Renal cortex interstitium (tissue), 15 donors: ENCODE measurements at places on chromosomes 5 and 9. TPM values are rescaled to one million over a fixed set of nuclear protein-coding genes. Genes with fewer than 3 reads are reported as not detected.

DNA sequence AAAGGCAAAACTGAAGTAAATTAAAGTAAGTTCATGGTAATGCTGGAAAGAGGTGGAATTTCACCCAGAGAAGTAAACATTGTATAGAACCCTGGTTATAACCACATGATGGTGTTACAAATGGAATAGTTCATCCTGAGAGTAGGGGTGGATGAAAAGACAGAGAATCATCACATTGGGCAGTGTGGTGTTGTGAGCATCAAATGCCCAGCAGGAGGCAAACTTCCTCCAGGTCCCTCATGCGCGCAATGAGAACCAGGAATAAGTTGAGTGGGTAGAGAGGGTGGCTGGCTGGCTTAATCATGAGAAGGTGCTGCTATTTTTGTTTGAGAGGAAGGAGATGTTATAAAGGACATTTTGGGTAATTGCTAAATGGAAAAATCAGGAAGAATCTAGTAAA is 163.3 kb upstream of the HMHB1 start:
- no peak for DNase-seq

DNA sequence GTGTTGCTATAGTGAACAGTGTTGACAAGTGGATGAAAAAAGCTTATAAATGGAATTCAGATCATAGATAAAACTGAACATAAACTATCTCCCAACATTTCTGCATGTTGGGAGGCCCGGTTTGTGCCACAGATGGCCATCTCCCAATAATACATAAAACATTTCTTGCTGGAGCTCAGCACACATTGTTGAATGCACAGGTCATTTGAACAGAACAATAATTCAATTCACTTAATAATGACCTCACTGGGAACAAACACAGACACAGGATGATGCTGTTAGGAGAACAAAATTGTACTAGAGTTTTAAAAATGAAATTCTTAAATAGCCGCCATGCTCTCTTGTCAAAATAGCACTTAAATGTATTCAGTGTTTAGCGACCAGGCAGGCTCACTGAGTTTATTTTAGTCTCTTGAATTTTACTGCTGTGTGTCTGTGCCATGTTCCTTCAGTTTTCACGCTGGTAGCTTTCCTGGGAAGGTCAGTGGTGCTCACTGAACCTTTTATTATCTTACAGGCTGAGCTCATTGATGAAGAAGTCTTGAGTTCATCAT is 85.0 kb upstream of the SSBP2 start:
- DNase-seq, result no peak

- no peak for DNase-seq
Measured at GRCh38 chr5:15748266-15748665, 248.3 kb downstream of the FBXL7 start.

DNA sequence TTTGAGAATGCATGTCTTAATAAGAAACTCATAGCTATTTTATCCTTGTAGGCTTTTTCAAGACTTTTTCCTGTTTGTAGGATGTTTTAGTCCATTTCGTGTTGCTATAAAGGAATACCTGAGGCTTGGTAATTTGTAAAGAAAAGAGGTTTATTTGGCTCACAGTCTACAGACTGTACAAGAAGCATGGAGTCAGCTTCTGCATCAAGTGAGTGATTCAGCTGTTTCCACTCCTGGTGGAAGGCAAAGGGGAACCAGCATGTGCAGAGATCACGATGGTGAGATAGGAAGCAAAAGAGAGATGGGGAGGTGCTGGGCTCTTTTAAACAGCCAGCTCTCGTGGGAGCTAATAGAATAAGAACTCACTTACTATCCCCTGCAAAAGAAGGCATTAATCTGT is 177.3 kb downstream of the ALDH1A1 start:
- no peak for DNase-seq

- DNase-seq, result no peak
Measured at GRCh38 chr5:73968729-73969128, 342.7 kb downstream of the ARHGEF28 start.

DNA sequence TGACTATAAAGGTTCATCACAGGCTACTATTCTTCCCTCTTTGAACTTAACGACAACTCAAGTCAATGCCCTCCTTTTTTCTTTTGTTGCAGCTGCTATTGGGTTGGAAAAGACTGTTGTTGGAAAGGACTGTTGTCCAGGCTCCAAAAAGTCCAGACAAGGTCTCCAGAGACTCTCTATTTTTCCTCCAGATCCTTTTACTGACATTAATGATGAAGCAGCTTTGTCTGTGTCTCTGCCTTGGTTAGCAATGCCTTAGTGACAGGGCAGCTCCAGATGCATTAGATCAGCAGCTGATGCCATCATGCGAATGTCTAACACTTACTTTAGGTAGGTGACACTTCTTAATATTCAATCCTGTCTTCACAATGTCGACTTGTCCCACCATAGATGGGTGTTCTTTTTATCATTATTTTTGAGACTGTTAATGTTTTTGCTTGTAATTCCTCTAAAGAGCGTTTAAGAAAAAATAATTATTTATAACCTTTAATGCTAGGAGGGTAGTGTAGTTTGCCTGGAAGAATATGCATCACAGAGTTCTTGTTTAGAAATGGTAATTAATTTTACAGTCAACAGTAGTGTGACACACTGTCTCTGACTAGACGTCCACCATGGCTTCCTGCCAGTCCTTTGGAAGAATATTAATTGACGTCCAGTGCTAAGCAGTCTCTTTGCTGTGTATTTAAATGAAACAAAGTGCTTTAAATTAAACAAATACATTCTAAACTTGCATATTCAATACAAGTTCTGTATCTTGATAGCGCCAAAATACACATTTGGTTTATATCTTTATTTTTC is 492.2 kb downstream of the NR2F1-AS1 start:
- peak; percentile 34 for DNase-seq

DNA sequence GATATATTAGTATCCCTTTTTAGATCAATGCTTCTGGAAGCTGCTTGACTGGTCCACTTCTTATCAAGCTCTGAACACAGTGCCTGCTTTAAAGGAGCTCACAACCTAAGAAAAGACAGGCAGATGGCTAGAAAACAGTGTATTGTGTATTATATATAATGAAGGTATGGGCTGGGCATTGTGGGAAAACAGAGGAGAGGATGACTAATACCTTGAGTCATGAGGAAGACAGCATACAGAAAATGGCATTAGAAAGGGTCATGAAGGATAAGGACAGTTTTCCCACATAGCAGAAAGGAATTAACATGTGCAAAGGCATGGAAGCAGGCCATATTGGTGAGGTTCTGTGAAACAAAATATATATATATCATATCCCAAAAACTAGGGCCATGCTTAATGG is 309.6 kb downstream of the MLLT3 start:
- DNase-seq, result no peak

DNA sequence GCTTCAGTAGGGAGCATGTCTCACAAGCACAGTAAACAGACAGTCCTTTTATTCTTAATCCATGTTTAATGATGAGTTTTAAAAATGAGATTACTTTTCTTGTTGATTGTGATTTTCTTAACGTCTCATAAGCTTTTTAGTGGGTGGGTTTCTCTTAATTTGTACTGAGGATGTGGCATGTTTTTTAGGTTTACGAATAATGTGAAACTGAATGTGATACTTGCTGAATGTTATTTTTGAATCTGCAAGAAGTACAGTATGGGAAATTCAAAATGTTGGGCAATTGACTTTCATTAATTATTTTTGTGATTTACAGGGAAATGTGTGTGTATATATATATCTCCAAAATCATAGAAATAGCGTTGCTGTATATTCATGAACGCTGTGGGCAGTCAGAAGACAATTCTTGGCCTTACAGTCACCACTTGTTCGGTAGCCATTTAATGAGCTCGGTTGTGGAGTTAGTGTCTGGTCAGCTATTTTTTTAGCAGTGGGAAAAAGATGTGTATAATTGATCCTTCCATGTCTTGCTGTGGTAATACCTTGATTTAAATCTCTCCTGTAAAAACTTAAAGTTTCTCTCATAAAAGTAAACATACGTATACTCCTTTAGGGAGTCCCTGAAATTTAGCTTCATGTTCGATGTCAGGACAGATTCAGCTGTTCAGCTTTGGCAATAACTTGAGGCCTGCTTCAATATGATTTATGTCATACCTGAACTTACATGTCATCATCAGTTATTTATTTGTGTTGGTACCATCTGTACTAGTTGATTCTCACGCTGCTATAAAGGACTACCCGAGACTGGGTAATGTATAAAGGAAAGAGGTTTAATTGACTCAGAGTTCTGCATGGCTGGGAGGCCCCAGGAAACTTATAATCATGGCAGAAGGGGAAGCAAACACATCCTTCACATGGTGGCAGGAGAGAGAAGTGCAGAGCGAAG is 15.0 kb downstream of the ICE1 start:
- DNase-seq, result no peak

DNA sequence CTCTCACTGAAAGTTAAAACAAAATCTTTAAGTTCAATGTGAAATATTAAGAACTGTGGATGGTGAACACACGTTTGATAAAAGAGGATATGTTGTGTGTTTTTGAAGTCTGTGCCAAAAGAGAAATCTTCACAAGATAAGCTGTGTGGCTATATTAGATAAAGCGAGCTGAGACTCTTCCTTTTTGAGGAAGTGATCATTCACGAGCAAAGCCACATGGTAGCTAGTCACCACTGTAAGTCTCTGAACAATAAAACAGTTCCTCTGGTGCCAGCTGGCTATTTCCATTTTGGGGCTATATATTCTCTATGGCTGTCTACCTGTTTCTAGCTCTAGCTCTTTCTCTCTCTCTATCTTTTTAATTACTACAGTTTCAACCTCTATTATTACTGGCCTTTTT is 1849.2 kb upstream of the C9orf72 start:
- DNase-seq, result no peak

- no peak for DNase-seq
Measured at GRCh38 chr9:131534721-131535237, 3.7 kb upstream of the UCK1 start.

GRCh38 chr5:35762368-35762767 is 94.3 kb upstream of the IL7R start:
- no peak for DNase-seq

- no peak for DNase-seq
Measured at GRCh38 chr5:179122411-179123108, 62.4 kb downstream of the ZNF354C start.

DNA sequence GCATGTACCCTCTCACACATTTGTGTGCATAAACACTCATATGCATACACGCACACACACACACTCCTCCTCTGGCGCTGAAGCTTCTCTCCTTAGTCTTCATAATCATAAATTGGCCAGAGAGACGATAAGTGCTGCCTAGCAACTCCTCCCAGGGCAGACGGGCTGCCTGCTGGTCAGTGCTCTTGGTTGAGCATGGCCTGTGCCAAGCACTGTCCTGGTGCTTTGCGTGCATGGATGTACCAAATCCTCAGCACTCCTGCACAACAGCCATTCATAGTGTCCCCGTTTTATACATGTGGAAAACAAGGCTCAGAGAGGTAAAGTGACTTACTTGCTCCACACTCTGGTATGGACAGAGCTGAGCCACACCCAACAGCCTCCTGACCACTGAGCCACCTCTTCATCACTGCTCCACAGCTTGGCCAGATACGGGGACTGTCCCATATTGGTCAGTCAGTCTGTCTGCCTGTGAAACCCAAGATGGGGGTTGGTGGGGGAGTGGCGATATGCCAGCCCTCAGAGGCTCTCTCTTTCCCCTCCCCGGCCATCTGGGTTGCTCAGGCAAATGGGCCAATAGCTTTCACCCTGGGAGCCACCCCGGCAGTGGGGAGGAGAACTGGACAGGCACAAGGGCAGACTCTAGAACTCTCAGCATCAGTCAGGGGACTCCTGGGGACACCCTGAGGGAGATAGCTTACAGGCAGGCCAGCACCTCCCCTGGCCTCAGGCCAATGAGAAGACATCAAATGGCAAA is 64.3 kb upstream of the GARNL3 start:
- no peak for DNase-seq

DNA sequence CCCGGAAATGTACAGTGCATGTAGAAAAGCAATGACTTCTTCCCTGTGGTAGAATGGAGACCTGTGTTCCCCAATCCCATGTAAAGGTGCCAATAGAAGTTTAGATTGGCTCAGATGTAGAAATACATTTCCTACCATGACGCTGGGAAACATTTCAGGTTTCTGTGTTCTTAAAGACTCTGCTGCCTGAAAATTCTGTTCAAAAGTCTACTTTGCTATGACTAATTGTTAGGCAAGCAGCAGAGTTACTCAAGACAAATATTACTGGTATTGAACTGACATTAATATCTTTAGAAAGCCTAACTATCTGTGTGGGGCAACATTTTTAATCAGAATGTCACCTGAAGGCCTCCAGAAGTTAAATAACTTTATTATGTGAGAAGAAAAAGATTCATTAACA is 75.5 kb upstream of the ELL2 start:
- DNase-seq, result no peak

GRCh38 chr5:105816961-105817360 is 1853.8 kb downstream of the EFNA5 start:
- DNase-seq, result no peak

DNA sequence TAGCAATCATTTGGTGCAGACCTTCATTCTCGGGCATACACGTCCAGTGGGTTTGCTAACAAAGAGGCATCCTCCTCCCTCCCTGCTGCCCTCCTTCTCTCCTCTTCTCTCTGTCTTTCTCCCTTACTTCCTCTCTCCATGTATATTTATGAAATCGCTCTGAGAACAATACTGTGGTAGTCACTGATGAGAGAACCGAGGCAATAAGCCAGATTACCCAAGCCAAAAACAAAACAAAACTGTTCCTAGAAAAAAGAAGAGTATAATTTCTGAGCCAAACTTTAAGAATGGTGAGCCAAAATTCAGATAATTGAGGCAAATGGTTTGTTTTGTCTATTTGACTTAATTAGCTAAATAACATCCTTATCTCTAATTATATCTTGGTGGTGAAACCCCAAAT is 15.8 kb upstream of the HMHB1 start:
- no peak for DNase-seq

DNA sequence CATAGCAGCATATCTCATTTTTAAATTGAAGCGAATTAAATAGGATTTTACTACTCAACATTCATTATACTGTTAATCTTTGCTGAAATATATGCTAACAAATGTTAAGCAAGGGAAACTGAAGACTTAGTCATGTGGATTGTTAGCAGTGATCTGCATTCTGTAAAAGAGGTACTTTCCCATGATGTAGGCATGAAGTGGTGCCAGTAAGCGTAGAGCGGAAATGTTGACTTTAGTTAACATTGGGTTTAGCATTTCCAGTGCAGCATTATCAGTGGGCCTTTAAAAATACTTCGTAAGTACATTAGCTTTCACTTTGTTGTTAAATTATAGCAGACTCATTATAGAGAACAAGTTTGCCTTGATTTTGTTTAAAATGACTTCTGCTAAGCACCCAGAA is 130.3 kb downstream of the CDC42SE2 start:
- DNase-seq, result no peak

GRCh38 chr9:120567081-120567480 is 12.9 kb downstream of the CDK5RAP2 start:
- no peak for DNase-seq

- DNase-seq, result no peak
Measured at GRCh38 chr9:2390028-2390427, 231.6 kb upstream of the VLDLR start.

- DNase-seq, result no peak
Measured at GRCh38 chr9:108271236-108271635, 584.5 kb downstream of the ACTL7B start.

TIGD6 gene
- polyA plus RNA-seq, result 6.6 TPM

CTXN3 gene
- not detected for polyA plus RNA-seq

SLC6A7 gene
- 0.11 TPM for polyA plus RNA-seq

IGFBPL1 gene
- 1.4 TPM for polyA plus RNA-seq

SLC6A18 gene
- 3.4 TPM for polyA plus RNA-seq

ENC1 gene
- 67.1 TPM for polyA plus RNA-seq

AK6 gene
- 73.4 TPM for polyA plus RNA-seq

IL5 gene
- not detected for polyA plus RNA-seq
